ENCODE measurements at places on chromosomes 7 and 10. TPM values are rescaled to one million over a fixed set of nuclear protein-coding genes. Genes with fewer than 3 reads are reported as not detected.

CFTR gene
- total RNA-seq = 3.0 TPM

PDE6C gene
- total RNA-seq = not detected

NUTM2E gene
- 0.10 TPM for total RNA-seq

AIMP2 gene
- 54.8 TPM for total RNA-seq

CYP2C19 gene
- not detected for total RNA-seq

ANKRD7 gene
- 0.59 TPM for total RNA-seq

EBF3 gene
- total RNA-seq = 7.1 TPM

IFIT5 gene
- 8.1 TPM for total RNA-seq

WNT8B gene
- total RNA-seq = not detected

FGF8 gene
- not detected for total RNA-seq

ERLIN1 gene
- total RNA-seq = 7.8 TPM

TMEM225B gene
- not detected for total RNA-seq

POM121 gene
- total RNA-seq = 16.9 TPM

ZNF777 gene
- 8.4 TPM for total RNA-seq

BMPER gene
- 0.59 TPM for total RNA-seq

HABP2 gene
- not detected for total RNA-seq

SPDYE9 gene
- total RNA-seq = not detected

VIPR2 gene
- 21.3 TPM for total RNA-seq

PRR15 gene
- total RNA-seq = 0.35 TPM

RPEL1 gene
- total RNA-seq = not detected

RNF32 gene
- not detected for total RNA-seq

PRF1 gene
- 3.2 TPM for total RNA-seq

SFTPA1 gene
- total RNA-seq = 0.17 TPM

TMEM176A gene
- total RNA-seq = 30.1 TPM

KNDC1 gene
- total RNA-seq = 0.20 TPM

HOXA3 gene
- 0.72 TPM for total RNA-seq

PNLIPRP2 gene
- not detected for total RNA-seq

IFRD1 gene
- 20.6 TPM for total RNA-seq

ANKRD30A gene
- not detected for total RNA-seq

SLC18A3 gene
- total RNA-seq = not detected

DGKI gene
- total RNA-seq = 0.47 TPM

MKX gene
- total RNA-seq = 0.15 TPM

VSTM2A gene
- not detected for total RNA-seq

CDH23 gene
- 5.4 TPM for total RNA-seq

ENO4 gene
- total RNA-seq = 0.64 TPM

CLDN4 gene
- total RNA-seq = not detected

CLDN12 gene
- 34.0 TPM for total RNA-seq

OR2A7 gene
- 0.55 TPM for total RNA-seq

CRYGN gene
- total RNA-seq = not detected

ARPC1B gene
- 38.7 TPM for total RNA-seq

OR2A1 gene
- total RNA-seq = not detected
